Hindlimb muscle (tissue), 1 donor: ENCODE measurements at places on chromosomes 6 and 20. TPM values are rescaled to one million over a fixed set of nuclear protein-coding genes. Genes with fewer than 3 reads are reported as not detected.

DNA sequence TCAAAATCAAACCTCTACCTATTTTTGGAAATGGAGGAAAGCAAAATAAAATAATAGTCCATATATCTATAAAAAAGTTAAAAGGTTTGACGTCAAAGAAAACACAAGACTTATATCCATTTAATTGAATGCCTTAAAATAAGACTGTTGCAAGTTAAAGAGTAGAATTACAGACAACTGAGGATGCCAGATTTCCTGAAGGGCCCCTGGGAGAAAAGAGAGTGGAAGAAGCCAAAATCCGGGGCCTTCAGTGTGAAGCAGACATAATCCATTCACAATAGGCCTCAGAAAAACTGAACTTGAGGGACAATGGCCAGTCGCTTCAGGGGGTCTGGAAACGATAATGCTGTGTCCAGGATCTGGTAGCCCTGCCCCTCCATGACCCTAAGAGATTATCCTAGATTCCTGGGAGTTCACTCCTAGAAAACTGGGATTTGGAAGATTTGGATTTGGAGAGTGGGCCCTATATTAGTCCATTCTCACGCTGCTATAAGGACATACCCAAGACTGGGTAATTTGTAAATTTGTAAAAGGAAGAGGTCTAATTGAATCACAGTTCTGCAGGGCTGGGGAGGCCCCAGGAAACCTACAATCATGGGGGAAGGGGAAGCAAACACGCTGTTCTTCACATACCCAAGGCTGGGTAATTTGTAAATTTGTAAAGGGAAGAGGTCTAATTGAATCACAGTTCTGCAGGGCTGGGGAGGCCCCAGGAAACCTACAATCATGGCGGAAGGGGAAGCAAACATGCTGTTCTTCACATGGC is 94.0 kb upstream of the SLC2A12 start:
- DNase-seq = no peak

- DNase-seq = no peak
These were observed 79.0 kb upstream of the POPDC3 start for GRCh38 chr6:105258816-105259215.

- no peak for DNase-seq
These were observed 1.7 kb upstream of the TEAD3 start for GRCh38 chr6:35498422-35499067.

- DNase-seq = peak; percentile 52
These were observed 22.6 kb upstream of the HLA-DQB2 start for GRCh38 chr6:32785781-32786533.

DNA sequence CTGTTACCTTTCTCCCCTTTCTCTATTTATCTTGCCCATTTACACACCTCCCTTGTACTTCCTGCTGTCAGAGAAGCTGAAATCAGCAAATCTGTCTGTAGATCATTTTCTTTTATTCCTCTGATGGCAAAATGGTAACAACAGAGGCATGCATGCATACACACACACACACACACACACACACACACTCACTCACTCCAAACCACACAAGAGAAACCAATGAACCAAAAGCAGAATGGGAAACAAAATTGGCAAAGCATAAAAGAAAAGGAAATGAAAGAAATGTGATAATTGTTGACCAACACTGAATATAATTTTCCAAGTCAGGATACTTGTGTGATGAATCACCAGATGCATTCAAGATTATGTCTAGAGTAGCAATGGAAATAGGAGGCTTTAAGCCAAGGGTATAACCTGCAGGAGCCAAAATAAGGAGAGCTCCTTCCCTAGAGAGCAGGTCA is 172.4 kb downstream of the PLCB4 start:
- DNase-seq = no peak

GRCh38 chr6:112821476-112821875 is 474.3 kb downstream of the RFPL4B start:
- no peak for DNase-seq

DNA sequence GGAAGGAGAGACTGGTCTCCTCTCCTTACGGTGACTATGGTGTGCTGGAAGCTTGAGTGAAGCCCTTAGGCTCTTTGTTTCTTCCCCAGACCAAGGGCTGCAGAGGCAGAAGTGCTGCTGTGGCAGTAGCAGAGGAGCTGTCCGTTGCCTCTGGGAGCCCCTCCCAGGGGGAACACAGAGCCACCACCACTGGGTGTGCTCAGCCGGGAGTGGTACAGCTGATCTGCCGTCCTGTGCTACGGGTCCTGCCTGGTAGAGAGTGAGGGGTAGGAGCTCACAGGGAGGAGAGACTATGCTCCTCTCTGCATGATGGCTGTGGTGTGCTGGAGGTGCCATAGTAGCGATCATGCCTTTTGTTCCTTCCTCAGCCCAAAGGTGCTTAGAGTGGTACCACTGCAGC is 318.7 kb downstream of the DOK5 start:
- DNase-seq = no peak

GRCh38 chr6:26175033-26175427 is 87.8 kb downstream of the HFE start:
- DNase-seq = no peak

GRCh38 chr20:20466341-20466879 is 98.5 kb downstream of the INSM1 start:
- no peak for DNase-seq

- DNase-seq = no peak
These were observed 114.0 kb upstream of the LAMP5 start for GRCh38 chr20:9400171-9401025.

- no peak for DNase-seq
These were observed 57.4 kb downstream of the NCOA6 start for GRCh38 chr20:34768096-34768495.

GRCh38 chr6:157079771-157080170 is 243.5 kb downstream of the TMEM242 start:
- DNase-seq = no peak

GRCh38 chr20:9081423-9081966 is 12.6 kb downstream of the PLCB4 start:
- DNase-seq = no peak

- DNase-seq = no peak
These were observed 35.6 kb downstream of the MOCS1 start for GRCh38 chr6:39898625-39899024.

DNA sequence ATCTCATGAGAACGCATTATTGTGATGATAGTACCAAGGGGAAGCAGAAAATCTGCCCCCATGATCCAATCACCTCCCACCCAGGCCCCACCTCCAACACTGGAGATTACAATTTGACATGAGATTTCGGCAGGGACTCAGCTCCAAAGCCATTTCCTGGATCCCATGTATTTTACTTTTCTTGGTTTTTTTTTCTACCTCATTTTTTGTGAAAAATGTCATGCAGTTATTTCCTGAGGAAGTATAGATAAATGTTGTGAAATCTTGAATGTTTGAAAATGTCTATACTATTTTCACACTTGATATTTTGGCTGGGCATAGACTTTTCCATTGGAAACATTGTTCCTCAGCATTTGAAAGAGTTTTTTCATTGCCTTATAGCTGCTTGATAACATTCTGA is 9.1 kb upstream of the BRPF3 start:
- no peak for DNase-seq

DNA sequence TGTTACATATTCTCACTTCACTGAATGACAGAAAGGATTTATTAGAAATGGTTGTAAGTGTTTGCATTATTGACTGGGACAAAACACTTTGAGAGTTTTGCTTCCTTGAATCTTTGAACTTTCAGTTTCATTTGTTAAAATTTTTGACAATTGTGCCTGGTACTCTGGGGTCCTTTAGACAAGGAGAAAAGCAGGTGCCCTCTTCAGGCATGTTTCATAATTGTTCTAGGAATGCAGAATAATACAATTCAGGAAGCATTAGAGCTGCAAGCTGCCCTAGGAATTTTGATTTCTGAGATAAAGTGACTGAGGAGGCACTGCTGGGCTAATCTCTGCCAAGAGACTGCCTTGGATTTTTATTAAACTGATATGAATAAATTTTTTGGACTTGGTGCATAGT is 49.7 kb downstream of the TOP1 start:
- no peak for DNase-seq

GRCh38 chr6:79334674-79335073 is 100.2 kb upstream of the HMGN3 start:
- no peak for DNase-seq

GRCh38 chr6:56242346-56242745 is 5.0 kb downstream of the COL21A1 start:
- DNase-seq = no peak

The ZC2HC1B gene
- not detected for polyA plus RNA-seq

The BAK1 gene
- 19.4 TPM for polyA plus RNA-seq

The BPIFA1 gene
- not detected for polyA plus RNA-seq

The YTHDF1 gene
- 31.7 TPM for polyA plus RNA-seq

The NDUFAF5 gene
- 20.7 TPM for polyA plus RNA-seq

The MTFR2 gene
- polyA plus RNA-seq = 2.2 TPM

The PLCB4 gene
- 3.2 TPM for polyA plus RNA-seq

The RGL2 gene
- polyA plus RNA-seq = 63.4 TPM

The HSPA12B gene
- polyA plus RNA-seq = 25.5 TPM

The BANF2 gene
- not detected for polyA plus RNA-seq

The PAK5 gene
- 0.13 TPM for polyA plus RNA-seq

The RNF144B gene
- 12.0 TPM for polyA plus RNA-seq
